ENCODE measurements at places on chromosomes 7 and 10.

GRCh38 chr7:514651-515598 lies 4.7 kb downstream of the PDGFA start:
- no peak for DNase-seq

DNA sequence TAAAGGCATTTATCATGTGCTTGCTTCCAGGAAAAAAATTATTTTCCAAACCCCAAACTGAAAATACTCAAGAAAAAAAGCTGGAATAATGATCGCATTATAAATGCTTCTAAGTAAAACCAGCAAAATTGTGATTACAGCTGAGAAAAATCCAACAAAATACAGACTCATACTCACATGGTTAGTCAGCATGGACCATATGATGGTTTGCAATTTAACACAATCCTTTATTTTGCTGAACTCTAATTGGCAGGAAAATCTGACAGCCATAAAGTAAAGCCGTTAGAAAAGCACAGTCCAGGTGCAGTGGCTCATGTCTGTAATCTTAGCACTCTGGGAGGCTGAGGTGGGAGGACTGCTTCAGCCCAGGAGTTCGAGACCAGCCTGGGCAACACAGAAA lies 59.6 kb downstream of the BRI3 start:
- no peak for DNase-seq

DNA sequence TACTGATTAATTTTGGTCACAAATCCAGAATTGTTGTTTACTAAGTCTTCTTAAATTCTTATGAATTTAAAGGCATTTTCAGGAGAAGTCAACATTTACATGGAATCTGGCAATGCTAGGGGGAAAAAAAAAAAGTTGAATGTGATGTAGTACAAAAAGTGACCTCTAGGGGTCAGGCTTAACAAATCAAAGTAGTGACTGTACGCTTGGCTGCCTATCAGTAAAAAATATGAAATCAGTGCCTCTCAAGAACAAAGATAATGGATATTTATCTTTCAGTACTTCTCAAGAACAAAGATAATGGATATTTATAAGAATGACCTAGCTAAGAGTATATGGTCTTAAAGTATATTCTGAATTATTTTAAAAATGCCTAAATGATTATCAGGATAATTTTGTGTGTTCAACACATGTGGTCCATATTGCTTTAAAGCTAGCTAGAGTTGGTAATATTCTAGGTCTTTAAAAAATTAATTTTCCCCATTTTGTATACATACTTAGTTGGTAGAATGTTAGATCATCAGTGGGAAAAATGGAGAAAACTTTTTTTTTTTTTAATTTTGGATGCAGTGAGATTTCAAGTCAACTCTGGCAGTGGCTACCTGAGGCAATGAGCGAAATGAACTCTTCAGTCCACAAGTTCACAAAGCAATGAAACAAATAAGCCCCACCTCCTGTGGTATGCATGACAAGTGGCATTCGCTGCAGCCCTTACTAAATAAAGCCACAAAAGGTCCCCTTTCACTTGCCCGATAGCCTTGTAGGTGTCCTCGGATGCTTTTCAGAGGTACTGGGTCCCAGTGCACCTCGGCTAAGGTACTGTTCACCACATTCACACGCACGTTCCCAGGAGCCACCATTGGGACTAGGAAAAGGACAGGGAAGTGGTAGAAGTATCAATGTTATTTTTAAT lies 51.2 kb upstream of the LAMB4 start:
- DNase-seq: peak; percentile 84

DNA sequence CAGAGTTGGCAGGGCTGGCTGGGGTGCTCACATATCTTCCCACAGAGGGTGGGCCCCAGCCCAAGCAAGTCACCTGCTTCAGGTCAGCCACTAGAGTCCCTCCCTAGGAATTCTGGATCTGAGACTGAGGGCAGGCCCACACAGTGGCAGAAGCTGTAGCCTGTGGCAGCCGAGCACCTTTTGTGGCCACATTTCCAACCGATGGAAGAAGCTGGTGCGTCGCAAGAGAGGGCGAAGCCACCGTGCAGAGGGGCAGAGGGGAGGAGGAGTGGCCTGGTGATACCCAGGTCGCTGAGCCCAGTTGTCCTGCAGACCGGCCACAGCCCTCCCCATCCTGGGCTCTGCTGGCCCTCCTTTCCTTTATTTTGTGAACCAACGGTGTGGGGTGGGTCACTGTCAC lies 5.3 kb downstream of the POLM start:
- no peak for DNase-seq

GRCh38 chr10:35331894-35332640 lies 4.2 kb upstream of the CCNY start:
- no peak for DNase-seq

- DNase-seq: no peak
These were observed 26.6 kb downstream of the SEMA3D start for GRCh38 chr7:85160223-85160622.
